ENCODE measurements at places on chromosomes 1 and 21.

- no peak for DNase-seq
Observed at GRCh38 chr1:116147972-116148371, 36.8 kb downstream of the MAB21L3 start.

DNA sequence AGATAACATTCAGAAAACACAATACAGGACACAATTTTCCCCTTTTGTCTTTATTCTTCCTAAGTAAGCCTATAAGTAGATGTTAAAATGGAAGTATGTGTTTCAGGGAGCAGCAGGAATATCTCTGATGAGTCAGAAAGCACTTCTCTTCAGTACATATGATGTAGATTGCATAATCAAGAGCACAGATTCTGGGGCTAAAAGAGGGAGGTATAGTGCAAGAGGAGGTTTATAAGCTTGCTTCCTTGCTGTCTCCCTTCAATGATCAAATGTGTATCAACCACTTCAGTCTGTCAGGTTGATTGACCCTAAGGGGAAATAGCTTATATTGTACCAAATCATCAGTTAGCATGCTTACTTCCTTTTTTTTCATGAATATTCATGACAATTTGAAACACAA lies 822.8 kb downstream of the BRINP3 start:
- no peak for DNase-seq

- DNase-seq: no peak
Observed at GRCh38 chr1:51962486-51963356, 27.8 kb downstream of the RAB3B start.

GRCh38 chr21:30668776-30669175 lies 26.1 kb downstream of the KRTAP20-3 start:
- no peak for DNase-seq

- DNase-seq: no peak
Observed at GRCh38 chr1:193242000-193242399, 55.6 kb upstream of the B3GALT2 start.

DNA sequence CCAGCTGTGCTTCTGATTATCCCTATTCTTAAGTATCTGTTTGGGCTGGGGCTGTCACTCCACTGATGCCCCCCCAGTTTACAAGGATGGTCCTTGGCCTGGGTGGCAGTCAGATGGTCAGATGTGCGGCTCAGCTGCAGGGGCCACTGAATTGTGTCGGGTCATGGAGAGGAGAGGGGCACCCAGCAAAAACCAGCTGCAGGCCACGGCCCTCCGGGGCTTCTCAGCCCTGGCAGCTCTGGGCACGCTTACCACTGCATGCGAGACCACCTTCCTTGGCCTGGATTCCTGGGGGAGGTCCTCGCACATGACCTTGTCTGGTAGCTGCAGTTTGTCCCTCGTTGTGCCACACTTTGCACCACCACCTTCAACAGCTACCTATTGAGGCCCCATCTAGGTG lies 164.9 kb upstream of the TMEM51 start:
- no peak for DNase-seq

DNA sequence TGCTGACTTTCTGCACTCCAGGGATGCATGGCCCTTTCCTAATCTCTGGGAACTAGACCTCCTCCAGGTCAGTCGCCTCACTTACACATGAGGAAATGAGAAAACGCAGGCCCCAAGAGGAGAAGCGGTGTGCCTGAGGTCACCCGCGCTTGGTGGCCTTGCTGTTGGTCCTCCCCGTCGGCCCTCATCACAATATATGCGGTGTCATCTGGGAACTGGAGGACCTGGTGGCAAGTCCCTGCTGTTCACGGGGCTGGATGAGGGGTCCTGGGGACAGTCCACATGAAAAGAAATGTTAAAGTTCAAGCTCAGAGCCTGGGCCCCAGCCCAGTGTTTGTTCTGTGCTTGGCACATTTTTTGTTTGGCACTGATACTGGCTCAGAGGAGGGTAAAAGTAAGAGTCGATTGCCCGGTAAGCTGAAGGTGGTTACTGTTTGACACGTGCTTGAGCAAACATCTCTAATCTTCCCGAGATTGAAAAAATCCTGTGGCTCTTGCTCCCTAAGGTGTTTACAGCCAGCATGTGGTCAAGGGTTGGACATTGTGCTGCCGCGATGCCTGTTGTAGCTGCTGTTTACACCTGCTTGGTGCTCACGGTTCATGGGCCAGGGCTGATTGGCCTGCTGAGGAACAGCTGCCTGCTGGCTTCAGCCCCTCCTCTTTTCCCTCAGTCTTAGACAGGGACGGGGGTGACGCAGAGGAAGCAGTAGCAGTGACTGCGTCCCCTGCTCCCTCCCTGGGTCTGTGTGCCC lies 5.2 kb downstream of the COQ8A start:
- no peak for DNase-seq

DNA sequence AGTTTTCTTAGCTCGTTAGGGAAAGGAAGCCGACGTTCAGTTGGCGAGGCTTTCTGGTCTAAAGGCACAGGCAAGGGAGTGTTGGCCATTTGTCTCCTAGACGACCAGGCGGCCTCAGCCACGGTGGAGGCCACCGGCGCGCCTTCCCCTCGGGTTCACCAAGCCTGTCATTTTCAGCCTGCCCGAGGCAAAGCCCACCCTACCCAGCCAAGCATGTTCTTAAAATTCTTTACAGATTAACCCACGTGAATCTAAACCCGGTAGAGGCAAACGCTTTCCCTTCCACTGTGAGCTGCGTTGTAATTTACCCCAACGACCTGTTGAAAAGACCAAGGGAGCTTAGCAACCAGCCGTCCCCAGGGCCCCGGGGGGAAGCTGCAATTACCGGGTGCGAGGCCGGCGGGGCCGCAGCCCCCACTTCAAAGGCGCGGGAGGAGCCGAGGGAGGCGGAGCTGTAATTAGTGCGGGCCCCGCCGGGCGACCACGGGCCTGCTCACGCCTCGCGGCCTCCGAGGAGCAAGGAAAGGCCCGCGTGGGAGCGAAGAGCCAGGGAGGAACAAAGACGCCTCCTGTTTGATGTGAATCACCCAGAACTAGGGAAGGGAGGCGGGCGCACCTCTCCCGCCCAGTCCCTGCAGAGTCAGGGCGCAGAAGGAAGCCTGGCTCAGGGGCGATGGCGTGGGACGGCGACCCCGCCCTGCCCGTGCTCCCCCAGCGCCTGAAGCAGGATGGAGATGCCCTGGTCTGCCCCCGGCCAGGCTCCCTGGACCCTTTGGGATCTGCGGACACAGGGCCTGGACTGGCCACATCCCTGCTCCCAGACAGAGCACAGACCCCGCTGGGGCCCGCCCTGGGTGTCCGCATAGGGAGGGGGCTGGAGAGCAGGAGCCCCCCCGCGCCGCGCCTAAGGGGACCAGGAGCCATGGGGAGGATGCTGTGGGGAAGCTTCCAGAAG lies 12.1 kb upstream of the TSPEAR start:
- no peak for DNase-seq

DNA sequence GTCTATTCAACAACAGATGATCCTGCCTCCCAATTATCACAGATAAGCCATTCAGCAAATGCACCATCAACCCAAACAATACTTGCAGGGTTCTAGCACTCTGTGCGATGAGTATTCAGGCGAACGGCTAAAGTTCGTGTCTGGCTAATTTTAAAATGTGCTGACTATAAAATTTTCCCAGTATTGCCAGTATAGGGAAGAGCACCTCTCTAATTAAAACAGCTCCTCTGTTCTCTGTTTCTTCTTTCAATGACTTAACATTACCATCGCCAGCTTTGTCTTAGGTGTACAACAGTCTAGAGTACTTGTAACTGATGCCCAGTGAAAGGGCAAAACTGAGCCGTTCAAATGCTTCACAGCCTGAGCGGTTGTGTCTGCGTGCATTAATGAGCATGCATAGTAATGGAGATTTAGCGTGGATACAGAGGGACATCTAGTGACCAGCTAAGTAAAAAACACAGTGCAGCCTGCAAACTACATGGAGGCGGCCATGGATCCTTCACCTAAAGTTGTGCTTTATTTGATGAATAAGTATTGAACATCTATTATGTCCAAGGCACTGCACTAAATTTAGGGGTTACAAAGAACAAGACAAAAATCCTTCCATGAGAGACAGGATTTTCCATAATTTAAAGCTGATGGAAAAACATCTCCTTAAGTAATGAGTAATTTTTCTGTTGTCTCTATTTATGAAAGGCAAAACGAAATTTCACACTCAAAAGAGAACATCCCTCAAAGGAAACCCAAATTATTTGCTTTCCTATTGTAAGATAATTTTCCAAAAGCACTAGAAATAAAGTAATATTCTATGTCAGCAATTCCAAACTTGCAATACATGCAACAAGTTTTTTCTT lies 120.0 kb downstream of the SETD4 start:
- DNase-seq: no peak

GRCh38 chr1:44848456-44849181 lies 5.6 kb upstream of the PTCH2 start:
- no peak for DNase-seq

- DNase-seq: no peak
Observed at GRCh38 chr1:167641786-167642500, 11.9 kb downstream of the RCSD1 start.

DNA sequence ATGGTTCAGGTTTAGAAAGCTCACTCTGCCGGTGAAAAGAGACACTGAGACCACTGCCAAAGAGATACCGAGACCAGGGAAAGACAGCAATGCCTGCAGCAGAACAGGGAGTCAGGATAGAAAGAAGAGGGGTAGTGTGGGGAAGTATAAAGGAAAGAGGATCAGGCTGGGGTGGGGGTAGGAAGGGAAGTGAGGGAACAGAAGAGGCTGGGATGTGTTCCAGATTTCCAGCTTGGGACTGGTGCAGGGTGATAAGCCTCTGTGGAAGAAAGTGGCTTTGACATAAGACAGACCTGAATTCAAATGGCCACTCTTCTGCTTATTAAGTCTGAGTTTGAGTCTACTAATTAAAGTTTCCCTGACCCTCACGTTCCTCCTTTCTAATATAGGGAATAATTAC lies 105.9 kb downstream of the PIK3R3 start:
- no peak for DNase-seq

DNA sequence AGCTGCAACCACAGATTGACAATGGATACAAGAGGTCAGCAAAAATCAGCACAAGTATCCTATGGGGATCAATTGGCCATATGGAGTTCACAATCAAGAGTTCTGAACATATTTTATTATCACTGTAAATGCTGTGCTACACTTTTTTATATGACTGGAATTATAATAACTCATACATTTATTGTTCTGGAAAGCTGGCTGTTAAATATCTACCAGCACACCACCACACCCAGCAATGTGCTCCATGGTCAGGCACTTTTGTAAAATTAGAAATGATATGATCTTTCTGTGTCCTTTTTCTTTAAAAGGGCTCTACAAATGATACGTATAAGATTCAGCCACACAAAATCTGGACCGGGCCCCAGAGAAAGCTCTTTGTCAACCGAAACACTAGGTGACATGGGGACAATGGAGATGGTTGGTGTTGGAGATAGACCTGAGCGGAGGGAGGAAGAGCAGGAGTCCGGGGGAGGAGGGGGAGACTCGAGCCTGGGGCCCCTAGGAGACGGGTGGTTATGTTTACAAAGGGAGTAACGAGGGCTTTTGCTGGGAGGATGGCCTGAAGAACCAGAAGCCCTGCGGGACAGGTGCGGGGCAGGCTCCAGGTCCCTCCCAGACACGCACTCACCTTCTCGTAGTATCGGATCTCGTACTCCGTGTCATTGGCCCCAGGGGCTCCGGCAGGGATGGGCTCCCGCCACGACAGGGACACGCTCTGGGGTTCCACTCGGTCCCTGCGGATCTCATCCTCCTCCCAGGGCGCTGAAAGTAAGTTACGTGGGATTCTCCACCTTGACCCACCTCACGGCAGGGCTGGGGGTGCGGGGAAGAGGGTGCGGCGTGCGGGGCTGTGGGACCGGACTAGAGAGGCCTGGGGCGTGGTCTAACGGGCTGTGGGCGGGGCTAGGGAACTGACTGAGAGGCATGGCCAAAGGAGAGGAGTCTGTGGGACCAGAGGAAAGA lies 30.0 kb downstream of the EPHA10 start:
- DNase-seq: no peak

DNA sequence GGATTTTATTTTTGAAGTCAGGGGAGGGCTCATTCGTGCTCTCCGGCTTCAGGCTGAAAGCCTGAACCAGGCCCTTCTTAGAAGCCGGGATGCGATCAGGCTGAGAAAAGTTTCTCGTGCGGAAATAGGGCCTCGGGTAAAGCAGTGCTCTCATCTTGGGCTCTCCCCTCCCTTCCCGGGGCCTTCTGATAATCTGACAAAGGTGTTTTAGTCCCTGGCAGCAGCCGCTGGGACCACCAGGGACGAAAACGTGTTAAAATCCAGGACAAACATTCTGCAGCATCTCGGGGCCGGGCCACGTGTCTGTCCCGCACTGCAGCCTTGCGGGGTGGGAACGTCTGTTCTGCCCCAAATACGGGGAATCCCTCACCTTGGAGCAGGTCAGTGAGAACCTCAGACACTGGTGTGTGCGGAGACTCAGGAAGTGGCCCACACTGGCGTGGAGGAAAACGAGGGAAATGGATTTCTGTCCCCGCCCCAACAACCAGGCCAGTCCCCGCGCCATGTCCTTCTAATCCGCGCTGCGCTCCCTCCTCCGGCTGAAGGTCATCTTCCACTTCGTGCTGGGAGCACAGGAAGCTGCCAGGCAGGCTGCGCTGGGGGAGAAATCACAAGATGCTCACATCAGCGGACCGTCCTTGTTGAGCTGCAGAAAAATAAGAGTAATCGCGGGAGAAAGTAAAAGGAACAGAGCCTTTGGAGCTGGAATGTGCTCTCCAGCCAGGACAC lies 16.6 kb upstream of the AJAP1 start:
- no peak for DNase-seq

DNA sequence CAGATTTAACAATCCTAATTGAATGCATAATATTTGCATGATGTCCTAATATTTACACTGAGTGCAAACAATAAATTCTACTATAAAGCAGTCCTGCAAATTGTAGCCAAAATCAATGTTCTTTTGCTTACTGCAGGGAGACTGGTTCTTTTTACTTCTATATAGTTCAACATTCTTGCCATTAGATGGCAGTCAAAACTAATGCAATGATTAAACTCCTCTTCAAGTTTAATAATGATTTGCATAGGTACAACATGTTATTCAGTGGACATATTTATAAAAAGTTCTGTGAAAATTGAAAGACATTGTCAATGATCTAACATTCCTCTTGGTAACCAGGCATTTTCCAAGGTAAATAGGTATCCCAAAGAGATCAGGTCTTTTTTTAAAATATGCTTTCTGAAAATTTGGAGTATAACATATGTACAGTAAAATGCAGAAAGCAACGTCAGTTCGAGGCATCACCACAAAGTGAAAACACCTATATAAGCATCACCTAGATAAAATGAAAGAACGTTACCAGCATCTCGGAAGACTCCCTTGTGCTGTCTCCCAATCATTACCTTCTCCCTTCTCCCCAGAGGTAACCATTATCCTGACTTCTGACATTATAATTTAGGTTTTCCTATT lies 9.8 kb upstream of the FNBP1L start:
- peak; percentile 15 for DNase-seq

- DNase-seq: no peak
Observed at GRCh38 chr1:91783423-91784170, 102.4 kb downstream of the TGFBR3 start.

- no peak for DNase-seq
Observed at GRCh38 chr21:26833460-26833939, 11.7 kb downstream of the ADAMTS1 start.

All from GM12864 (cell line).